Stimulated activated CD4-positive, alpha-beta T cell treated with anti-CD3 and anti-CD28 coated beads, Interleukin-1b, Interleukin-23, amount 100 ng/mL, for 48 hours (primary cell): ENCODE measurements at places on chromosomes 6 and 20.

GRCh38 chr6:87945966-87946365, 101.7 kb upstream of the SPACA1 start:
- DNase-seq: no peak

DNA sequence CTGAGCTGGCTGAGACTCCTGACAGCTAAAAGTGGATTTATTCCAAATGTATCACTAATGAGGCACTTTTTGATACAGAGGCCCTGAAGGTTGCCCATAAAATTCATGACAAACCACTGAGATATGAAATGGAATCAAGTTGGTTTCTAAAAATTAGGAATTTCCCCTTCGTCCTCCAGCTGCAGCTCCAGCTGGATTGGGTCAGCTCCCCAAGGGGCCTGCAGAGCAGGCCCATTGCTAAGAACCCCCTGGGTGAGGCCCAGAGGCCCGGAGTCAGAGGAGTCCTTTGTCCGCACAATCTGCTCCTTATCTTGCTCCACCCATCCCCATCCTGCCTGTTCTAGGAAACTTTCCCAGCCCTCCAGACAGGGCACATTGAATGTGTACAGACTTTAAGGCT, 163.5 kb upstream of the TOP1 start:
- DNase-seq: no peak

DNA sequence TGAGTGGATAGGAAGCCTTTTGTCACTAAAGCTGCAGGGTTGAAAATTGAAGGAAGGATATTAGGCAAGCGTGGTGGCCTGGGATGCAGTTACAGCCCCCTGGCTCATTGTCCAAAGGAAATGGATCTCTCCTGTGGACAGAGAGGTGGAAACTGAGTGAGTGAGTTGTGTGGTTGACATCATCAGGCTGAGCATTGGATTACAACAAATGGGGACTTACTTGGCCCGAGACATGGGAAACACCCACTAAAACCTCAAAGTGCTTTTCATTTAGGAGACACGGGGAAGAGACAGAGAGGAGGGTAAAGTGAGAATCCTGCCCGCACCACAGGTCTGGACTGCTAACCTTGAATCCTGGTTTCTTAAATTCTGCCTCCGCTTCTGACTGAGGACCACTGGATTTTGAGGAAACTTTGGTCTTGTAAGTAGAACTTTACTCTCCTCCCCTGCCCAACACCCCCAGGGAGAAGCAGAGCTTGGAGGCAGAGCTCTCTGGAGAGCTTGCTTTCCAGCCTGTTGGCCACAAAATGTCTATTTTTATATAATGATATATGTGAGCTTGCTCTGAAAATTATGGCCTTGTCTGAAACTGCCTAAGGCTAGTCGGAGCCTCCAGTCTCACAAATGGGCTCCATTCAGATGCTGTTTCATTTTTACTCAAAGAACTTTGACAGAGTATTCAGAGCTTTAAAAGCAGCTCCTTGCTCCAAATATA, at the start of gene PKIG:
PKIG (plus strand) TSS at position 269 of the 715 bp plus-strand sequence. CDS start 31,978 bp downstream, outside the sequence.
- no peak for DNase-seq

DNA sequence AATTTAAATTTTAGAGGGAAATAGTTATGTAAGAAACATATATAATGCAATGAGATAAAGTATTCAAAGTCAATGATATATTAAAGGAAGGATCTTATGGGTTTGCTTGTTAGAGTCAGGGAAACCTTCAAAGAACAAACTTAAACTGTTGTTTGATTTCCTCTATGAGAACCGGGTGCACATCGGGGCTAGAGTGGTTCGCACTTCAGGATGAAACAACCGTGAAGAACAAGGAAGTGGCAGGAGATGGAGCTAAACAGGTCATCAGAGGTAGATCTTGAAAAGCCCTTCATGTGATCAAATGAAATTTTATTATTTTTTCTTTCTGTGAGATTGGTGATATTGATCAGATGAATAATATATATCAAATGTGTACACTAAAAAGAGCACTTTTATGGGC, 951.9 kb upstream of the FLRT3 start:
- no peak for DNase-seq
